Ammon's horn (tissue), 1 donor: ENCODE measurements at places on chromosomes 7 and 10.

DNA sequence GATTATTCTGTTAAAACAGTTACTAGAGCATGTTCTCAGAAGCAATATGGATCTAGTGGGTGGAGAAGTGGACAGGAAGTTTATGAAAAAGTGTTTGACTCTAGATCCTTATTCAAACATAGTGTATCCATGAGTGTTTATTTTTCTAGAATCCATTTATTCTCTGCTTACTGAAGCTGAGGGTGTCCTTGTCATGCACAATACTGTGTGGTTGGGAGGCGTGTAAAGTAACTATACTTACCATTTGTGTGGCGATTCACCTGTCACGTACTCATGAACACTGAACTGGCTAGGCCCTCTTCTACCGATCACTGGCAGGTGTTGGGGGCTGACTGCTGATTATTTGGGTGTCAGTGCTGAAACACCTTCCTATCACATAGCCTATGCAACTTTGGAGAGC, 74.0 kb downstream of the POU6F2 start:
- DNase-seq: no peak

- DNase-seq: no peak
Measured at GRCh38 chr10:106992055-106992454, 172.5 kb downstream of the SORCS1 start.

DNA sequence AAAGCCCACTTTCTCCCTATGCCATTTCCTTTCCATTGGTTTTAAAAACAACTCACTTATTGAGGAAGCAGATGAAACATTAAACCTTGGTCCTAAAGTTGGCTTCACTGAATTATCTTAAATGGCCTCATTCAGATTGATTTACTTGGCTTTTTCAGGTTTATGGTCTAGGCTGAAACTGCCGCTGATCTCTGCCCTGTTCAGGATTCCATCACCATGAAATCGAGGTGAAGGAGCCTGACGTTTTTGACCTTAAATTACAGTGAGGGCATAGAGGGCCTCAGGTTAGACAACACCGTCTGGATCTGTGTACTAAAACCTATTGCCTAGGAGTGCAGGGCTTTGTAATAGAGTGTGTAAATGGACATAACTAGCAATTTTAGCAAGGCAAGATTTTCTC, 383.7 kb downstream of the THSD7A start:
- no peak for DNase-seq

DNA sequence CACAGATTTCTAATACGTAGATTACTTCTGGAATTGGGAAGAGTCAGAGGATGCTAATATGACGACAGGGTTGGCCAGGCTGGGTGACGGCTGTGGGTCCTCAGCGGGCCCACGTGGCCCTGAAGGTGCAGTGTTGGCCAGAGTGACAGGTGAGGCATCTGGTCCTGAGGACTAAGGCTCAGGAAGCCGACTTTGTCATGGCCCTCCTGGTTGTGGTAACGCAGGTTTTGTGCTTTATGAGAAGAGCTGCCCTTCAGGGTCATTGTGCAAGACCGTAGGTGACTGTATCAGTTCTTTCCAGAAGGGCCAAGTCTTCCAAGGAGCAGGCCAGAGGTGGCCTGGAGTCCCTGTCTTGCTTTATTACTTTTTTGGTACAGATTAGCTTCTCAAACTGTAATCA, 2.5 kb downstream of the EIF3B start:
- no peak for DNase-seq

- no peak for DNase-seq
Measured at GRCh38 chr10:75726522-75727483, 295.4 kb downstream of the LRMDA start.

DNA sequence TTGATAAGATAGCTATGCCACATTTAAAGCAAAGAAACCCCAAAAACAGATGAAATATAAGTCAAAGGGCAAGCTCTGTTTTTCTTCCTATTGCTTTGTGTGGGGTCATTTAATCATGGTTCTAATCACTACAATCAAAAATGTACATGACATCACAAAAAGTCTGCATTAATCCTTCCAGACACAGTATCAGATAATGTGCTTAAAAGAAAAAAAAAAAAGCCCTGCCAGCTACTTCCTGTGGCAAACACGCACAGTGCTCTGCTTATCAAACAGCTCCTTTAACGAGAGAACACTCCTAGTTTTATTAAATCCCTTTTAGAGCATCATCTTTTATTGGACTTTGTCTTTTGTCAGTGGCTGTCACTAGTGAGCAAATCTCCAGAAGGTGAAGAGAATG, 1005.8 kb downstream of the GATA3 start:
- no peak for DNase-seq

DNA sequence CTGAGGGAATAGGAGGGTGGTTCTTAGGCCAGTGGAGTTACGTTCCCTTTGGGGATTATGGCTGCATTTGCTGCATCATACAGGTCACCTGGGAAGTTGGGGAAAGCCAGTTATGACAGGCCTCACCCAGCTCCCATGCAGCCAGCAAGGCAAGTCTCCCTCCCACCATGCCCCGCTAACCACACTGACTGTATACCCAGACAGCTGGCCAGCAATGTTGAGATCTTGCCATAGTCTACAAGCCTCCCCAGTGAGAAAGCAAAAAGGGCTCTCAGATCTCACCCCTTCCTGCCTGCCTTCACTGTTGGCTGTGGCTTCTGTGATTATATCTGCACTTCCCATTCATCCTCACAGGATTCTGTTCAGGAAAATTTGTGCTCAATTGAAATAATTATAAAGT, 133.3 kb upstream of the HGF start:
- DNase-seq: no peak

DNA sequence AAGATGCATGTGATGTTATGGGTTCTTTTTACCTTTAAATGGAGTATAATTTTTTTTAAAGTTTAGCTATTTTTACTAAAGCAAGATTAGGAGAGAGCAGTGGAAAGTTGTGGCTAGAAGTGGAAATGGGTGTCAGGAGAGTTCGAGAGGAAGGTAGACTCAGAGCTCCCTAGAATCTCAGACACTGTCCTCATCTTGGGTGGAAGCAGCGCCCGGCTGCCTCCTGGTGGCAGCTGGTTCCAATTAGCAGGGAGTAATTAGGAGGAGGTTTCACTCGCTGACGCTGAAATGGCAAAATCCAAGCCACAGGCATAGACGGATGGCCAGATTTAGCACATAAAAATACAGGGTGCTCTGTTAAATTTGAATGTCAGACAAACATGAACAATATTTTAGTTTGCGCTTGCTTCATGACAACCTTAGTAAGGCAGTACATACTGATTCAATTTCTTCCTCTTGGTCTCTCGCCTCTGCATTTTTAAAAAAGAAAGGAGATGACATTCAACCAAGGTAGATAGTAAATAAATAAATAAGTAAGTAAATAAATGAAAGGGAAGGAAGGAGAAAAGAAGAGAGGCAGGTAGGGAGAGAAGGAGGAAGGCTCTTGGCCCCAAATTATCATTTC, 58.5 kb downstream of the LGI1 start:
- peak; percentile 83 for DNase-seq

DNA sequence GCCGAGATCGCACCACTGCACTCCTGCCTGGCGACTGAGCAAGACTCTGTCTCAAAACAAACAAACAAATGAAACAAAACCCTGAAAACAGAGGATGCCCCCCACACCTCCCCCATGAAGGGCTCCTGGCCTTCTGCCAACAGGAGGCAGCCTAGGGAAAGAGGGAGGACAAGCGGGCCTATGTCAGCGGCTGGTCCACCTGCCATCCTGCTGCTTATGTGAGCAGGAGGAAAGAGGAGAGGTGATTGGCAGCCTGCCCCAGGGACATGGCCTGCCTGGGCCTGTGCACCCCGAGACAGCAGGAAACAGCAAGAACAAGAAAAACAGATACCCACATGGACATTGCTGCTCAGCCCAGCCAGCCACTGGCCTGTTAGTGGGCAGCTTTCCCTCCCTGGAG, 9.1 kb upstream of the ZNF316 start:
- DNase-seq: no peak

DNA sequence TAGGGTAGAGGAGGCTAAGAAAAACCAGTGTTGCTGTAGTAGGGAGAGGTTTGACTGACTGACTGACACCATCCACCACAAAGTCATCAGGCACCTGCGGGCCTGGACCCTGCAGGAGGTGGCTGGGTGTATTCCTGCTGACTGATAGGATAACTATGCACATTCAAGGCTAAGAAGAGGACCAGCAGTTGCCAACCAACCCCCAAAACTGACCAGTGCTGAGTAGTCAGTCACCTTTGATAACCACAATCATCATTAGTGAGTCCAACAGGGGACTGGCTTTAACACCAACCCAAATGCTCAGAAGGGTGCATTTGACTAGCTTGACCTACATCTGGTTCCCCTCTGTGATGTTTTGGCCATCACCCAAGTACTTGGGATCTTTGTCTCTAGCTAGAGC, 30.5 kb downstream of the PLXNA4 start:
- no peak for DNase-seq

DNA sequence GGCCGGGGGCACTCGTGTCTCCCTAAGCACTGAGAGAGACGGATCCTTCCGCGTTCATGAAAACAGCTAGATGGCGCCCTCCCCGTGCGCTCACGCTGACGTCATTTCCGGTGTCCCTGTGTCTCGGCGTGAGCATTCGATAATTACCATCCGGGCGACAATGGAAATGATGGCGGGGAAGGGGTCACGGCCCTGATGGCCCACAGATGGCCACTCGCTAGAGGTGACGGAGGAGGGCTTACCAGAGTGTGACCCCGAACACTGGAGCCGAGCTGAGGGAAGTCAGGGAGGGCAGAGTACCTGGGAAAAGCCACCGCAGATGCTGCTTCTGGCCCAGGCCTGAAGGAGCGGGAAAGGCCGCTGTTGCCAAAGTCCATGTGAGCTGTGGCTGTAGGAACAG, 222.9 kb downstream of the TCERG1L start:
- DNase-seq: no peak
